Activated naive CD4-positive, alpha-beta T cell treated with anti-CD3 and anti-CD28 coated beads, Interleukin-2, amount 10 ng/mL, durations not matched to agents 7 days and 5 days (primary cell): ENCODE measurements at places on chromosomes 12 and 14.
A peak's percentile ranks its signal among the peaks of the same experiment; 100 is the strongest.

DNA sequence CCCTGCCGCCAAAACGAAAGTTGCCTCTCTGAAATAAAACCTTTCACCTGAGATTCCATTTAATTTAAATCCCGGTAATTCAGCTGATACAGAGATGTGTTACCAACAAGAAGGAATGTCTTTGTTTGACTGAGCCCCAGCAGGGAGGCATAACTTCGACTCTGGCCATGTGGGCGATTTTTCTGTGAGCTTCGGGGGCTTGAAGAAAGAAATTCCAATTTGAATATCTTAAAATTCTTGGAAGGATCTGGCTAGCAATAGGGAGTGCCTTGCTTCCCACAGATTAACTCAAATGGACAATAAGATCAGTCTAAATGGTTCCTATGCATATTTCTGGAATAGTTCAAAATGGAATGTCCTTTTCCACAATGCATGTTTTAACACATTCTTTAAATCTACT lies 252.5 kb upstream of the TMPO start:
- no peak for DNase-seq

GRCh38 chr12:131628766-131629448 lies 82.0 kb upstream of the SFSWAP start:
- DNase-seq, result no peak

DNA sequence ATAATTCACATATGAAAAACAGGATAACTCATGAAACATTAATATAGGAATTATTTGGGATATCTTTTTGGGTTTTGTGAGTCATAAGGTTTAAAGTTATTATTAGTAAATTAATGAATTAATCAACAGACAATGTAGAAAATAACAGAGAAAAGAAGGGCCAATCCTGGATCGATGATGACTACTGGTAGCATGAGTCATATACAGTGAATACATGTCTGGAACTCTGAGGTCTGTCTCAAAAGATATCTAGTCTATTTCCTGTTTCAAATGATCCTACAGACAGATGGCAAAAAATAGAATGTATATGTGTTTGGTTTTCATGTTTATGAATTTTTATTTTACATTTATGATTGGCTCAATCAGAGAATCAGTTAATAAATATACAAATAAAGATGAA lies 86.4 kb upstream of the RTL1 start:
- DNase-seq, result no peak

GRCh38 chr12:58801986-58802385 lies 118.3 kb downstream of the LRIG3 start:
- DNase-seq, result no peak

DNA sequence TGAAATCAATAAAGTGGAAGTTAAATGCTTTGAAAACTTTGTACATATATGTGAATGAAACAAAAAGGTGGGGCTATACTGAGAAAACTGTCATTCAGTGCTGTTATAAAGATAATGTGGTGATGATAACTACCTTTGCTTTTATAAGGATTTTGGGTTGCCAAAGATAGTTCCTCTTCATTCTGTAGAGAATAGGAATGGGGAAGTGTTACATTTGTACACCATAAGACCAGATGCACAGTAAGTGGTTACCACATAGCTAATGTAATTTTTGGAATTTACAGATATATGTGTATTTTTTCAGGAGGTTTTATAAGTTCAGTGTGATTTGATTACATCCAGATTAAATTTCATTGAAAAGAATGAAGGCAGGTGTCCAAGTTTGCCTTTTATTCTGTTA lies 18.1 kb downstream of the RAB21 start:
- no peak for DNase-seq

DNA sequence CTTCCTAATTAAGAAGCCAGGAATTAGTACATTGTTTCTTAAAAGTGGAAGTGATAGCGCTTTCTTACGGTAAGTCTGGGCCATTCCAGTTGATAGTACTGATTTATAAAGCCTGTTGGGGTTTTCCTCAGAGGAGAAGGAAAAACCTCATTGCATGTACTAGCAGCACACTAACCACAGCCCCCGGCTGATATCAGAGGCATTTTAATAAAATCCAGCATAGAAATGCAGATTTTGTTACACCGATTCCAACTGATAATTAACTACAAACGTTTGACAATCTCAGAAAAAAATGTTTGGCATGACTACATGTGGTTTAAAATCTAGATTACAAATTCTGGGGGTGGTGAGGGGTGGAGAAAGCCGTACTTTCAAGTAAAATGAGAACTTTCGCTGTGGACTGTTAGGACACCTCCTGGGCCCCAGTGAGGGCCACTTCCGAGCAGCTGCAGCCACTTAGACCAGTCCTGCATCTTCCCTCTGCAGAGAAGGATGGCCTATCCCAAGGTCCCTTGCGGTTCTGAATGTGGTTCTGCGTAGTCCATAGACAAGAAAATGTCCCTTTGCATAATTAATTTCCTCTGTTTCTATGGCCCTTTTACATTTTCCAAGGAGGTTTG lies 374.4 kb downstream of the NUAK1 start:
- DNase-seq, result no peak

DNA sequence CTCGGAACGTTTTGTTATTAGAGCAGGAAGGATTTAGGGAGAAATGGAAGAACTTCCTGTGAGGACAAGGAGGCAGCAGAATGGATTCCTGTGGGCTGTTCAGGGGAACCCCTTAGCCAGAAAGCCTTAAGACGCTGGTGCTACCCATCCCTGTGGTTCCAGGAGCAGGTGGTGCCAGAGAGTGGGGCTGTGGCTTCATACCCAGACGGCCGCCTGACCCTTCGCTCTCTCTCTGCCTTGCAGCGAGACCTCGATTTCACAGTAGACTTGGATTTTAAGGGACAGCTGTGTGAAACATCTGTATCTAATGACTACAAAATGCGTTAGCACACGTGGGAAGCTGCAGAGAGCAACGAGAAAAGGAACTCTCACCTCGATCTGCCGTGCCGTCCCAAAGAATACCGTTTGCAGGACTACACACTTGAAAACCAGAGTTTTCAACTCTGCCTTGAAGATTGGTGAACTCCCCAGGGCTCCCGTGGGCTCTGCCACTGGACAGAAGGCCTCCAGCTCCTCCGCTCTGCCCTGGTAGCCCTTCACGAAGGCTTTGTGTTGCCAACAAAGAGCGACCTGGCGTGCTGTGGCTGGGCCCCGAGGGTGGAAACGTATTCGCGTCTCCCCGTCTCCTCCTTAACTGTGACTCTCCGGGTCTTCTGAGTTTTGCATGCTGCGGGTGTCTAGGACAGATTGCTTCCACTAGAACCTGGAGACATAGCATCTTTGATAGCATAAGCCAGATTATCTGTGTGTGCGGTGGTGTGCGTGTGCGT lies 102.0 kb downstream of the PRMT8 start:
- no peak for DNase-seq

DNA sequence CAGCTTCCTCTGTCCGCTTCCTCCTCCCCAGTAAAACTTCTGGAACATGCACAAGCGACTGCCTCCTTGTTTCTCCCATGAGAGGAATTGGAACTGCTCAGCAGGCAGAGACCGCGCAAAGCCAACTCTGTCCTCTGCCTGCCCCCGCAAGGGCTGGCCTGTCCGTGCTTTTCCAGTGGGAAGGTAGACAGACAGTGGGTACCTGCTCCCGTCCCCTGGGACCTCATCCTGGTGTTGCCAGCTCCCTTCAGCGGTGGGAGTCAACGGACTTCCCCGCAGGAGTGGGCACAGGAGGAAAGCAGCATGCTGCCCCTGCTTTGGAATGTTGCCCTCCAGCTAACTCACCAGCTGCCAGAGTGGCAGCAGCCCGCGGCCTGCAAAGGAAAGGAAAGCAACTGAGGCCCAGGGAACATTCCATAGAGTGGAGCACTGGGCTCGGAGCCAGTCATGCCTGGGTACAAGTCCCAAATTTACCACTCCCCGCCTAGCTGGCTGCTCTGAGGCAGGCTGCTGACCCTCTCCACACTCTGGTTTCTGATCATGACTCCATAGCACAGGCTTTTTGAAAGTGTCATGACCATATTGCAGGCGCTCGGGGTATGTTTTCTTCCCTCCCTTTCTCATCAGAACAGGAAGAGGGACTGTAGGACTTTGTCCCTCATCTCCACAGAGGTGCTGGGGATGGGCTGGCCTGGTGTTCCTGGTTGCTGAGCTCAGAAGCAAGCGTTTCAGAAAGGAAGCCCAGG lies 89.2 kb upstream of the CLMN start:
- DNase-seq, result no peak

DNA sequence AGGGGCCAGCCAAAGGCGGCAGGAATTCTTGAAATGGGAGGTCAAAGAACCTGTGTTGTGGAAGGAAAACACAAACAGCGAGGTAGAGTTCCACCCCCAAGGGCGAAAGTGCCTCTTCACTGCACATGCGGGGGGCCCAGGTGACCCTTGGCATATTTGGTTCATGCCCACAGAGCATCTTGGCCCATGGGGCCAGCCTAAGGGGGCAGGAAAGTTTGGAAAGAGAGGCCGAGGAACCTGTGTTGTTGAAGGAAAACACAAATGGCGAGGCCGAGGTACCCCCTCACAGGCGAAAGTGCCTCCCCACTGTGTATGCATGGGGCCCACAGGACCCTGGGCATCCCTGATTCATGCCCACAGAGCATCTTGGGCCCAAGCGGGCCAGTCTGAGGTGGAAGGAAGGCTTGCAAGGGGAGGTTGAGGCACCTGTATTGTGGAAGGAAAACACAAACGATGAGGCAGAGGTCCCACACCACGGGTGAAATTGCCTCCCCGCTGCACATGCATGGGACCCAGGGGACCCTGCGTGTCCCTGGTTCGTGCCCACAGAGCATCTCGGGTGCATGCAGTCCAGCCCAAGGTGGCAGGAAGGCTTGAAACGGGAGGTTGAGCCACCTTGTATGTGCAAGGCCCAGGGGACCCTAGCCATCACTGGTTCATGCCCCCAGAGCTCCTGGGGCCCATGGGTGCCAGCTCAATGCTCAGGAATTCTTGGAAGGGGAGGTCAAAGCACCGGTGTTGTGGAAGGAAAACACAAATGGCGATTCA lies 384.1 kb downstream of the ALG10 start:
- no peak for DNase-seq

DNA sequence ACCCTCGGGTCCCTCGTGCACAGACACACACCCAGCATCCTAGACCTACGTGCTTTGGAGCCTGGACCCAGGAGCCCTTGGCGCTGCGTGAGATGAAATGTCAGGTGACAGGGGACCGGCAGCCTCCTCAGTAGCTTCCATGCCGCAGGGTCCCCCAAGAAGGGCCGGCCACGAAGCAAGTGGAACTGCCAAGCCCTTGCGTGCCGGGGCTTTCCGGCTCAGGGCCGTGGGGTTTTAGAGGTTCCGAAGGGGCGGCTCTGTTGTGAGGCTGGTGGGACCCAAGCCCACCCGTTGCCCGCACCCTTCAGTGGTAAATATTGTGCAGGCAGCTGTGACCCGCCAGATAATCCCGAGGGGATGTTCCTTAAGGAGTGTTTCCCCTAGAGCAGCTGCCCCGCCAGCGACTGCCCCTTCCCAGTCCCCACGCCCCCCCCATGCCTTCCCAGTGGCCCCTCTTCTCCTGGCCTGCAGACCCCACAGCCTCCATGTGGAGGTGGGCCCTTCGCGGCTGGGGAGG lies 133.7 kb downstream of the ADGRD1 start:
- DNase-seq, result no peak

- no peak for DNase-seq
Observed at GRCh38 chr14:35861204-35861868, 35.2 kb downstream of the BRMS1L start.

- peak; percentile 48 for DNase-seq
Observed at GRCh38 chr12:104790296-104791125, 167.6 kb downstream of the SLC41A2 start.

DNA sequence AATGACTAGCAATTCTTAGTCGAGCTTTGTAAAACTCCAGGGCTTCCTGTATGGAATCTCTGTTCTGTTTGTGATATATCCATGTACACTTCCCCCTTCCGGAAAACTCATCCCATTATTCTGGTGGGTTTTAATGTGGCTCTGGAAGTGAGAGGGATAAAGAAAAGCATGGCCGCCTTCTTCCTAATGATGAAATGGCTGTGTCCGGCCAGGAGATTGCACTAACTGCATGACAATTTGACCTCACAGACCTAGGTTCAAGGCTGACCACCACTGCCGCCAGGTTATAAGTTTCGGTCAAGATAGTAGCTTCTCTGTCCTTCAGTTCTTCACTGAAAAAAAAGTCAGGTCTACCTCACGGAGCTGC lies 41.0 kb upstream of the NPAS3 start:
- no peak for DNase-seq

GRCh38 chr12:25719505-25719904 lies 166.4 kb upstream of the LMNTD1 start:
- DNase-seq, result no peak

DNA sequence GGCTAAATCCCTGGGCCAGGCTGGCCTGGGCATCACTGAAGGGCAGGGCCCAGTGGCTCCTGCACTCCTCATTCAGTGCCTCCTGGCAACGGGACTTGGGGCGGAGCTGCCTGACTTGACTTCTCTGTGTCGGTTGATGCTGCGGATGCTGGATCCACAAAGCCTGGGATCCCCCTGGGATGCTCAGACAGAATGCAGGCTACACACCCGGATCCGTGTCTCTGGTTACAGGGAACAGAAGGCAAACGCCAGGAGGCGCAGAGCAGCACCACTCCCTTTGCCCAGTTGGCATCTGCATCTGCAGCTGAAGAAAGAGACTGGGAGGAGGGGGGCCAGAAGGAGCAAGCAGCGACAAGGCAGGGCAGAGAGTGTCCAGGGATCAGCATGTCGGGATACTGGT lies 154.5 kb upstream of the FKBP4 start:
- peak; percentile 10 for DNase-seq

- no peak for DNase-seq
Observed at GRCh38 chr12:27970401-27971120, 2.0 kb downstream of the PTHLH start.

DNA sequence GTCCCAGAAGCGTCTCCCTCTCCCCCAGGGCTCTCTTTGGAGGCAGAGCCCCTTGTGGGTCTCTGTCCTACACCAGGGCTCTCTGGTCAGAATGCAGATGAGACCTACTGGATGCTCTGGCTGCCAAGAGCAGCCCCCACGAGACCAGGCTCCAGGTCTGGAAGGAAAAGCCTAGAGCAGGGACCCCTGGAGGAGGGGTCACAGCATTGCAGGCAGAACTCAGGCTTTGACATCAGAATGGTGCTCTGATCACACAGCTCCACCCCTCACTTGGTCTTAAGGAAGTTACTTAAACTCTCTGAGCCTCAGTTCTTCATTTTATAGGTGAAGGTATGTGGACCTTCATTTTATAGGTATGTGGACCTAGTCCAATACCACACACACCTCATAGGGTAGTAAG lies 83.1 kb downstream of the ARL6IP4 start:
- DNase-seq, result peak; percentile 36

GRCh38 chr12:52984136-52984535 lies 22.1 kb upstream of the EIF4B start:
- DNase-seq, result no peak

GRCh38 chr12:39344926-39345325 lies 98.0 kb downstream of the KIF21A start:
- no peak for DNase-seq

- no peak for DNase-seq
Observed at GRCh38 chr14:59224341-59224740, 35.9 kb downstream of the DAAM1 start.

GRCh38 chr14:72780751-72781150 lies 113.2 kb downstream of the DPF3 start:
- no peak for DNase-seq

GRCh38 chr12:18432206-18432605 lies 170.9 kb downstream of the PIK3C2G start:
- DNase-seq, result no peak

- DNase-seq, result peak; percentile 22
Observed at GRCh38 chr12:18158774-18159557, 69.0 kb upstream of the RERGL start.

- DNase-seq, result no peak
Observed at GRCh38 chr12:47362126-47362705, 282.5 kb upstream of the AMIGO2 start.
